ENCODE measurements at places on chromosomes 2 and 18.

DNA sequence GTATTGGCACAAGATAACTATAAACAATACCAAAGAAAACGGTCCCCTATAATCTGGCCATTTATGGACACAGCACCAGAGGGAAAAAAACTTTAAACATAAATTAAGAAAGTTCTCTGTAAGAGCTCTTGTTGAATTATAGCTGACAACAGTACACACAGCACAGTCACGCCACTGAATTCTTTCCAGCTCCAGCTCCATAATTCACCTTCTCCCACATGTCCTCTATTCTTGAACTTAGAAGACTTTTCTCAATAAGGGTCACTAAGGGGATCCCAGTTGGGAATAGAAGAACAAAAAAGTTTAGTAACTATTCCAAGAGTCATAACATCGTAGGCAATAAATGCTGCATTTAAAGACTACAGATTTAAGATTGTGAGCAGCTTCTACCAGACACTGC lies 124.6 kb upstream of the CYP1B1 start:
- DNase-seq = no peak

DNA sequence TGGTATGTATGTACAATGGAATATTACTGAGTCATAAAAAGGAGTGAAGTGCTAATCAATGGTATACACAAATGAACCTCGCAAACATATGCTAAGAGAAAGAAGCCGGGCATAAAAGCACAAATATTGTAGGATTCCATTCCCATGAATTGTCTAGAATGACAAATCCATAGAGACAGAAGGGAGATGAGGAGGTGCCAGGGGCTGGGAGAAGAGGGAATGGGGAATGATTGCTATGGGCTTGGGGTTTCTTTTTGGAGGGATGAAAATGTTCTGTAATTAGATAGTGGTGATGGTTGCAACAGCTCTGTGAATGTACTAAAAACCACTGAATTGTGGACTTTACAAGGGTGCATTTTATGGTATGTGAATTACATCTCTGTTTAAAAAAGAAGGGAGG lies 73.5 kb downstream of the GLI2 start:
- DNase-seq = no peak

- DNase-seq = no peak
These were observed 70.9 kb downstream of the AAK1 start for GRCh38 chr2:69572641-69573040.

DNA sequence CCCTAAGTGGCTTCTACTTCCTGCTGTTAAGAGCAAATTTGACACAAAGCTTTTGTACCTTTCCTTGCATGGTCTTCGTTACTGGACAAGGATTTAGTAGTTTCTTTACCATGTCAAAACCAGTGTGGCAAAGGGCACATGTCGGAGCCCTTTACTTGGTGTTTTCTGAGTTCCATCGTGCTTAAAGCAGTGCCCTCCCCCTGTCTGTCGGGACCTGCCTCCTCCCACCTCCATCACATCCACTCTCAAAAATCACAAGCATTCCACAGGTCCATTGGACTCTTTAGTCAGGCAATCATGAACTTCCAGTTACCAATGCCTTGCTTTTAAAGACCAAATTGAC lies 763 bp downstream of the CCDC141 start:
- no peak for DNase-seq

DNA sequence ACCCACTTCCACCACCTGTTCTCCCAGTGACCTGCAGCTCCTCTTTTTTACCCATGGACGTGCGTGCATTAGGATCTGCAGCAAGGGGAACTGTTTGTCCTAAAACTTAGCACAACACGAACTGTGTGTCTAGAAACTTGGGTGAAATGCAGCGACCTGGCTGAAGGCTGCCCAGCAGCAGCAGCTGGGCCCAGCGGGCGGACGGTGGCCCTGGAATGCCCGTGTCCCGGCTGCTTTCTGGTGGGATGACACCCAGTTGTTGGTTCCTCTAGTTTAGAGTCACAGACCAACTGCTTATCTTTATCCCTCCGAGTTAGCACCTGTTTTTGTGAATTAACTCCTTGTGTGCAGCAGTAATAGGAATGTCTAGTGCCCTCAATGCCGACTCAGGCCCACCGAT lies 61.9 kb upstream of the PXDN start:
- DNase-seq = no peak

- DNase-seq = no peak
These were observed 116.9 kb downstream of the RIF1 start for GRCh38 chr2:151526572-151527090.

DNA sequence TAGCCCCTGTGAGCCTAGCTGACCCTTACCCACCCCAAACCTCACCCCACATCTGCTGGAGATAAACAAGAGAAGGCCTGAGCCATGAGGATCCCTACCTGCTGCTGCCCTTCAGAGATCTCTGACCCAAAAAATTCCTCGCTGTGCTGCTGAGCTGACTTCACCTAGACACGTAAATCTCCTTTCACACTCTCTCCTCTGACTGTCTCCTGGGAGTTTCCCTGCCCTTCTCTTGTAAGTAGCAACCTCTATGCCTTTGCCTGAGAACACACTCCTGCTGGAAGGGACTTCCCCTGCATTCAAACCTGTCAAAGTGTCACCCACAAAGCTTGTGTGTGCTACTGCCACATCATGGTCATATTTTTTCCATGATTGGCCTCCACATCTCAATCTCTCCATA lies 134.2 kb upstream of the NOL4 start:
- no peak for DNase-seq

DNA sequence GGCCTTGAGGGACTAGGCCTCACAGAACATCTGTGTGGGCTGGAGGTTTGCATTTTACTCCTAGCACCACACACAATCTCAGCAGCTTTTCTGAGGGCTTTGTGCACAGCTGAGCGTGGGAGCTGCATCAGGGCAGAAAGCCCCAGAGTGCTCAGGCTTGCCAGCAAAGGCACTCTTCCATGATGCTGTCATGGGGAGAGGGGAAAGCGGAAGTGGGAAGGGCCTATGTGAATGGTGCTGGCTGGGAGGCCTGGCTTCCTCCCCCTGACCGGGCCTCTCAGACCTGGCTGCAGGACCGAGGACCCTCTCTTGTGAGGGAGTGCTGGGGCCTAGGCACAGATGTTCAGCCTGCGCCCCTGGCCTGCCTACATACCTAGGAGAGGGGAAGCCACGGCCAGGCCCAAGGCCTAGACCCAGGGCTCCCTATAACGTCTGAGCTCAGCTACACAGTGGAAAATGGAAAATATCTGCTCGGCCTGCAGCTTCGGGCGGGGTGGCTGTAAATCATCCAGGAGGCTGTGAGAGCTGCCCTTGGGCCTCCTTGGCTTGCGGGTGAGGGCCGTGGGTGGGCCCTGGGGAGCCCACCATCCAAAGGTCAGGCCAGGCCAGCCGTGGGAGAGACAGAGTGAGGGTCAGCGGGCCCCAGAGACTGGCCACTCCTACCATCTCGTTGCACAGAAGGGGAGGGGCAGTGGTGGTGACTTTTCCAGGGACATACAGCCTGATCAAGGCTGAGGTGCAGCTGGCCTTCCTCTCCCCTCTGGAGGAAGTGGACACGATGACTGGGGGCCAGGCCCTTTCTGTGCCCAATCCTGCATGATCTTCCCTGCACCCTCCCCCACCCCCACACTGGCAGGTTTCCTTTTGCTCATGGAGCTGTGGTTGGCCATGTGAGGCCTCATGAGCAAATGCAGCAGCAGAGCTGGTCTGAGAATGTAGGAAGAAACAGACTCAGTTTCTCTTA lies 22.8 kb downstream of the GLI2 start:
- DNase-seq = no peak

- no peak for DNase-seq
These were observed 178.5 kb downstream of the THADA start for GRCh38 chr2:43417300-43417699.

- no peak for DNase-seq
These were observed 79.2 kb upstream of the IL1R2 start for GRCh38 chr2:101912545-101912944.

GRCh38 chr18:32271672-32272208 lies 81.9 kb downstream of the MEP1B start:
- DNase-seq = no peak

DNA sequence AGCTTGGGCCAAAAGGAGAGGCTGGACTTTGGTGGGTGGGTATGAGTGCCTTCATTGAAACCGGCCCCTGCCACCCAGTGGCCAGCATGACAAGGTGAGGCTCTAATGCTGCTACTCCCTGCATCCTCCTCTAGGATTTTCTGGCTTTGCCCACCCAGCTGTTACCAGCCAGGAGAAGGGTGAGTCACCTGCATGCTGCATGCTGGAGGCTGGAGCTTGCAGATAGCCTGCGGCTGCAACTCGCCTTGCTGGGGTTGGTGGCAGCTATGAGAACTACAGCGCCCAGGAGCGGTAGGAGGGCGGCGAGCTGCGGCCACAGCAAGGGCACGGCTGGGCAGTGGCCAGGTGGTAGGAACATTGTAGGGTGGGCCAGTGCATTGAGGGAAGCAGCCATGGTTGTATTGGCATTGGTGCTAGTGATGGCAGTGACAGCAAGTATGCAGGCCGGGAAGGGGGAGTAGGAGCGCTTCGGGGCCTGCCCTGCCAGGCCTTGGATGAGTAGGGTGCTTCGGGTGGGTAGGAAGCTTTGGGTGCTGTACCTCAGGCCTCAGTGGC lies 75.4 kb upstream of the SLC35G4 start:
- DNase-seq = no peak

- no peak for DNase-seq
These were observed 825.1 kb upstream of the FSHR start for GRCh38 chr2:49979421-49979820.

DNA sequence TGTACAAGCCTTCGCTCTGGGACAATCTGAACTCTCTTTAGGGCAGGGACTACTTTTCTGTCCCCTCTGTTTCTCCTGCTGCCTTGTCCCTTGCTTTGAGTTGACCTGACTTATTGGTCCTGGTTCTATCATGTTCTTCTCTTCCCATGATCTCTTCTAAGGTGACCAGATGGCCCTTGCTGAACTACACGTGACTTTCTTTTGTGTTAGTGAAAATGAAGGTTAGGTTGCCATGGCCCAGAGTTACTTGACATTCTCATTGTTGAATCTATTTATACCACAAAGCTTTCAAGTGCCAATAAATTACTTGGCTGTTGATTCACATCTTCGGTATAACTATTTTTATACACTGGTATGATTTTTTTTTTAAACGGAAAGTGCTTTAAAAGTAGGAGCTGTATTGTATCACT lies 24.4 kb downstream of the MRPL33 start:
- no peak for DNase-seq

- no peak for DNase-seq
These were observed 824 bp upstream of the VPS54 start for GRCh38 chr2:64019975-64020528.

- DNase-seq = no peak
These were observed 259.1 kb upstream of the AGAP1 start for GRCh38 chr2:235234736-235235135.

GRCh38 chr2:1612391-1613077 lies 131.8 kb downstream of the PXDN start:
- no peak for DNase-seq

- DNase-seq = no peak
These were observed 32.8 kb downstream of the TMEM247 start for GRCh38 chr2:46512185-46512584.

DNA sequence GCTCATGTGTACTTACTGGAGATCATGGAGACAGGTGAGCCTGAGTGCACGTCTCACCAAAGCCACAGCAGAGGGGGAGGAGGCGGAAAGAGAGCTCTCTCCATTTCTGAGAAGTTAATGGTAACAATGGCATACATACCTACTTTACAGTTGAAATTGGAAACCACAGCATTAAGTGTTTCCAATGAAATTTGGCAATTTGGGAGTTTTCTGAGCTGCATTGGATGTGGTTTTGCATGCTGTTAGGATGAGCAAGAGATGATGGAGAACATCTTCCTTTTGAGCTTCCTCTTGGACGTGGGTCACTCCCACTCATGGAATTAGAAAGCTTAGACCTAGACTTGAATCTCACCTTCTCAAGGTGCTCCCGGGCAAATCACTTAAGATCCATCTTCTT lies 25.5 kb upstream of the IL37 start:
- DNase-seq = no peak

DNA sequence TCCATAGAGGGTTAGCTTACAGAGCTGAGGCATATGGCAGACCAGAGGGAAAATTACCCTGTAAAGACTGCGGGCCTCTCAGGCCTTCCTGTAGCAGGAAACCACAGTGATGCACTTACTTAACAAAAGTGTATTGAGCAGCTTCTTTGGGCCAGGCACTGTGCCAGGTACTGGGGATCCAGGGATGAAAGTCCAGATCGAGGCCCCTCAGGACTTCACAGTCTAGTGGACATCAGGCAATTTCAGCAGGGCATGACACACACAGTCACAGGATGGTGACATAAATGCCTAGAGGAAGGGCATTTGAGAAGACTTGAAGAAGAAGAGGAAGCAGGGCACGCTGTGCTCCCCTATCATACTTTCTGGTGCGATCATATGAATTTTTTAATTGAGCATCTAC lies 71.7 kb downstream of the MARCO start:
- no peak for DNase-seq

GRCh38 chr2:103123516-103123915 lies 361.7 kb downstream of the TMEM182 start:
- no peak for DNase-seq

DNA sequence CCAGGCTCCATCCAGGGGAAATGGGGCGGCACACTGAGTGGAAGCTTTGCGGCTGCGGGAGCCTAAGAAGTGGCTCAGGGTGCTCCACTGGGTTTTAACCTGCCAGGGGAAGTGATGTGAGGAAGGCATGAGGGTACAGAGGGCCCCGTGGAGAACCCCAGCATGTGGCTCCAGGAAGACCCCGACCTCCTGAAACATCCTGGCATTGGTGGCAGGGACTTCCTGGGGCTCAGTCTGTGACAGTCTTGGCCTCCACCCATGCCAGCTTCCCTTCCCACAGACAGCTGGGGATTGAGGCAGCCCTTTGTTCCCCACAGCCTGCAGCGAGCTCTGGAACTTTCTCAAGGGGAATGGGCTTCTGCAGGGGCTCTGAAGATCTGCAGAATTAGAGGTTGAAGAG lies 146.6 kb downstream of the TNS1 start:
- DNase-seq = no peak

DNA sequence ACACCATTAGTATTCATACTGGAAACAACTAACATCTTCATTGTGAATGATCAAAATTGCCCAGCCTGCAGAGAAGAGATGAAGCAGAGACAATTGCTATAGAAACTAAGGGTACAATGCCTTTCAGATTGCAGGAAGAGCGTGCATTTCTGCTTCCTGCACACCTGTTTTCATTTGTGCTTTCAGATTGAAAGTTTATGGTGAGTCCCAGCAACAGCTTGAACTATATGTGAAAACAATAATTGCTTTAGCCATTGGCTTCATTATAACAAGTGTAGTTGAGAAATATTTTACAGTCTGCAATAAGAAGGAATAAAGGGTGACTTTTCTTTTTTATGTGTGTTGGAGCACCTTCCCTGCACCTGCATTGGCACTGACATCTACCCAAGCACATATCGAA lies 136.3 kb downstream of the CD8B2 start:
- no peak for DNase-seq

- DNase-seq = no peak
These were observed 1.1 kb upstream of the TMEM185B start for GRCh38 chr2:120224256-120224655.
